ENCODE measurements at places on chromosomes 6 and 20.
A peak's percentile ranks its signal among the peaks of the same experiment; 100 is the strongest.

DNA sequence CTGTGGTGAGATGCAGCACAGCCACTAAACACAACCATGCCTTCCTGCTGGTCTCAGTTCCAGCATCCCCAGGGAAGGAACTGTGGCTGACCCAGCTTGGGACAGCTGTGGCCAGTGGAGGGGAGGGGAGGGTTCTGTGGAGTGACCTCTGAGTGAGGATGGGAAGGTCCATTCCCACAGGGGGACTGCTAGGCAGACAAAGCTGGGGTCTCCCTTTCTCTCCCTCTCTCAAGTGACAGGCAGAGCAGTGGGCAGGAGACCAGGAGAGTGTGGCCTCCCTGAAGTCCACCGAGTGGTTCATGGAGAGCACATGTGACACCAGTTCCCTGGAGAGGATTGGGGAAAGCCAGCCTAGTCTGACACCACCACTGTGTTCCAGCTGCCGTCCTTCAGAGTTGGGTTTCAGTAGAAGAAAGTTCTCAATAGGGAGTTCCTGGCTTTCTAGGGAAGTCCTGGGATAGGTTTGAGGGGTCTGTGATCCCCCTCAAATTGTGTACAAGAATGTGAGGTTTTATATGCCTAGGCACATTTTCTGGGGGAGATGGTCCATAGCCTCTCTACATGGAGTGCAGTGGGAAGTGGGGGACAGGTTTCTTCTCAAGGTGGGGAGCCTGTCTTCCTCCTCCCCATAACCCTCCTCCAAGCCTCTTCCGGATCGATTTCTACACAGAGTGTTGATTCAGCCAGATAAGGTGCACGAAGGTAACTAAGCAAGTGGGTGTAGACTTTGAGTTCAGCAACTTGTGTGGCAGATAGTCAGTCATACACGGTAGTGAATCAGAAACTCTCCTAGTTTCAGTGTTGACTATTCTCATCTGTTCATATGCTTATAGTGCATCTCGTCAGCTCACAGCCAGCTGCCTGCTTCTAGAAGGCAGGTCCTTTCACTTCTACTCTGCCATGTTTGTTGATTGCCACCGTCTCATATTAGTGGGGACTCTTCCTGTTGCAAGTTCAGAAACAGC lies 18.9 kb downstream of the MANBAL start:
- no peak for DNase-seq

GRCh38 chr20:308427-309038 lies 11.2 kb downstream of the ZCCHC3 start:
- no peak for DNase-seq

- no peak for DNase-seq
Measured at GRCh38 chr6:166167258-166167731, 356 bp downstream of the TBXT start.

GRCh38 chr6:22106961-22107360 lies 189.9 kb downstream of the PRL start:
- DNase-seq = no peak

DNA sequence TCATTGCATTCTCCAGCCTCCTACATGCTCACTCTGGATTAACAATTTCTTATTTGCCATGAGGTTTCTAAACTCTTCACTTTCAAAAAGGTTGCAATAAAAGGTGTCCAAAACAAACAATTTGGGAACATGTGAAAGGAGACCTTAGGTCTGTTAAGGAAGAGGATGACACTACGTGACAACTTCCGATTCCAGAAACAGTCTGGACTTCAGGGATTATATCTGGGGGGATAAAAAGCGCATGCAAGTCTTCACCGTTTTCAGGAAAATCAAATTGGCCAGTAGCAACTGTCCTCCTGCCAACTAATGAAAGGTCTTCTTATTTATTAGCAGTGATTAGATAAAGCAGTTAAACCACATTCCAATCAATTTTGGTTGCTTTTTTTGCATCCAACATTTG lies 1.8 kb downstream of the ZDHHC14 start:
- DNase-seq = no peak

- DNase-seq = no peak
Measured at GRCh38 chr6:135419162-135419561, 78.4 kb downstream of the AHI1 start.

- DNase-seq = no peak
Measured at GRCh38 chr6:72322771-72323170, 299.1 kb upstream of the KCNQ5 start.

DNA sequence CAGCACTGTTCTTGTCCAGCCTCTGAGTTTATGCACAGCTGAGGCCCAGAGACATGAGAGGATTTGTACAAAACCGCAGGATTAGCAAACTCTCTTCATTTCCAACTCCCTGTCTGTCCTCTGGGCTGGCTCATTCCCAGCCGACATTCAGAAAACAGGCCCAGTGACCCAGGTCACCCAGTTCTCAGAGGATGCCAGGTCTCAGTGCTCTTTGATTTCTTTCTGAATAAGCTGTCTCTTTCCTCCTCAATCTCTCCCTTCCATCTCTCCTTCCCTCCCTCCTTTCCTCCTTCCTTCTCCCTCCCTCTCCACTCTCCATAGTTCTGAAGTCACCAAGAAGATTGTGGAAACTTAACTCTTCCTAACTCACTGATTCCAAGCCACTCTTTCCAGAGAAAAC lies 372.7 kb upstream of the SULF2 start:
- DNase-seq = no peak

GRCh38 chr6:143399176-143399575 lies 51.3 kb downstream of the ADAT2 start:
- no peak for DNase-seq

DNA sequence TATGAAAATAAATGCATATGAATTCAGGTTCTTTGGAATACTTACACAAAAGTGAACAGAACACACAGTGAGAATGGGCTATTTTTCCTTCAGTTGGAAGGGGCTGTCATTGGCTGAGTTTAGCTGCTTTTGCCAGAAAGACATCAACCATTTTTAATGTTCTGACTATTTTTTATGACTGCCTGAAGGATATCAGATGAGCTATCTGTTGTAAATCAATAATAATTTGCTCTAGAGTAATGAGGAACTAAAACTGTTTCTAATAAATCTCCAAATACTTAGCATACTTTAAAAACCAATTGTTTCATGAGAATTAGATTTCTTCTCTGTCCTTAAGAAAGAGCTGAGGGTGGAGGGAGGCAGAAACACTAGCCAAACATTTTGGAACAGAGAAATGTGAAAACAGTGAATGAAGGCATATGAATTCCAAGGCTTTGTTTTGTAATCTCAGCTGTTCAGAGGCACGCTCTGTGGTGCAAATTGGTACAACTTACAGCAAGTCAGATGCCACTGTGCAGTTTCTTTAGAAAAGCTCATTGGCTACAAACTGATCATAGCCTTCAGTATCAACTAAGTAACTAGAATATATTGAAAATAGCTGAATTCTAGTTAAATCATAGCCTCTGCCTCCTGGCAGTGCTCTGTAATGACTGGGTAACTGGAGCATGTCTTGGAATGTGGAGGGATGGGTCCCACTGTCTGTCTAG lies 228.9 kb upstream of the JAG1 start:
- DNase-seq = no peak

DNA sequence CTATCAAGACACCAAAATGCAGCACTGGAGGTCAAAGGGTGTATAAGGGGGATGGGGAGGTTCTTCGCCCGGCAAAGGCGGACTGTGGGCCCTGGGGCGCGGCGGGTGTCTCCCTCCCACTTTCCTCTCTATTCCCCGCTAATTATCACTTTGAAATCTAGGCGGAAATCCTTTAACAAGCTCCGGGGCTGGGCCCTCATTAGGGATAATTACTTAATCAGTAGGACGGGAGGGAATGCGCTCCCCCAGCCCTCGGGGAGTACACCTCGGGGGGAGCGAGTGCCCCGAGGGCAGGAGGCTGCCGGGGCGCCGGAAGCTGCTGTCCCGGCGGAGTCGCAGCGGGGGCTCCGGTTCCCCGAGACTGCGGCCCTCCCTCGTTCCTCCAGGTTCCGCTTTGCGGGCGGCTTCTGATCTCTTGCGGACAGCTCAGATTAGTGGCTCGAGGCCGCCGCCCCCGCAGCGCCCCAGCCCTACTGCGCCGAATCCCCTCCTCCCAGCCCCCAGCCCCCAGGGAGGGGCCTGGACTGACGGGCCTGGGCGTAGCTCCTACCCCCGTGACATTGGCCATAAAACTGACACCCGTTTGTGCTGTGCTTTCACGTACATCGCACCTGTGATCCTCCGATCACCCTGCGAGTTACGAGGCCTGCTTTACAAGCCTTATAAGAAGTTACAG lies 14.7 kb downstream of the MUCL3 start:
- DNase-seq = peak; percentile 34

DNA sequence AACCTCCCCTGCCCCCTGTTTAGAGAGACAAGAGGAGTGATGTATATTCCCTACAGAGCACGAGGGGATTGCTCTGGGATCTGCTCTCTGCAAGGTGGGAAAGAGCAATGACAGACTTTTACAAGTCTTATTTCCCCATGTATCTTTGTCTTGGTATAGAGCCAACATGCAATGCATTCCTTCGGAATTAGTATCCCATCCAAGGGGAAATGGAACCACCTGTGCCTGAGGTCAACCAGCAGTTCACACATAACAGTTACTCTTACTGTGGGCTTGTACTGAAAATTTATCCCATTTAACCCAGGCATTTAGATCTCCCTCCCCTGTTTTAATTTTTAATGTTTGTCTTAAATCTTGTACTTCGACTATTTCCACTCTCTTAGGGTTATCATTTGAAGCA lies 250.4 kb downstream of the C6orf118 start:
- DNase-seq = no peak

GRCh38 chr6:142829556-142829955 lies 115.4 kb downstream of the HIVEP2 start:
- no peak for DNase-seq

DNA sequence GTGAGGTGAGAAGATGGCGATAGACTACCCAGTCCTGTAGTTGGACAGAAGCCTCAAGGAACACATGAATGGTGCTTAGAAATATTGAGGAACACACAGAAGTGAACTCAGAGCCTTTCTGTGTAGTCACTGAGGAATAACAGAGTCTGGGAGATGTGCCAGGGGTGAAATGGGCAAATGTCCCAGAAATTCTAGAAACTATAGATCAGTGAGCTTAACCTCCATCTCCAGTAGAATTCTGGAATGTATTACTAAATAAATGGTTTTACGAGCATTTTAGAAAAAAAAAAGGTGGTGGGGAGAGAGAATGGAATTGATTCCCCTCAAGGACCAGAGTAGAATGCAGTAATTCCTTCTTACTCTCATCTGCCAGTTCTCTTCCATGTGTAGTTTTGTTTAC lies 380.0 kb downstream of the LMBRD1 start:
- DNase-seq = peak; percentile 26

DNA sequence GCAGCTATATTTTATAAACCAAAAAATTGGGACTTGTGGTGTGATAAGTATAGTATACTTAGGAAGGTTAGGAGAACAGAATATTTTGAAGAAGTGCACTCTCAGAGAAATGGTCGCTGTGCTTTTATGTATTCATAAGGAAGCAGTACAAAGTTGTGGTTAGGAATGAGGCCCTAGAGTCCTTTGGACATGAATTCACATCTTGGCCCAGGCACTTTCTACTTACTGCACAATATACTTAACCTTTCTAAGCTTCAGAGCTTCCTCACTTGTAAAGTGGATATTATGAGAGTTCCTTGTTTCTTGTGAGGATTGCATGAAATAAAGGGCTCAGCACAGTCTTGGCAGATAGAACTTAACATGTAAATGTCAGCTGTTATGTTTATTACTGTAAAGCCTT lies 21.0 kb upstream of the SERINC3 start:
- no peak for DNase-seq

- DNase-seq = no peak
Measured at GRCh38 chr6:81894306-81894705, 141.8 kb upstream of the TENT5A start.

- no peak for DNase-seq
Measured at GRCh38 chr20:31485450-31486339, 10.6 kb downstream of the REM1 start.

- no peak for DNase-seq
Measured at GRCh38 chr6:131602781-131603312, 25.2 kb downstream of the MED23 start.

DNA sequence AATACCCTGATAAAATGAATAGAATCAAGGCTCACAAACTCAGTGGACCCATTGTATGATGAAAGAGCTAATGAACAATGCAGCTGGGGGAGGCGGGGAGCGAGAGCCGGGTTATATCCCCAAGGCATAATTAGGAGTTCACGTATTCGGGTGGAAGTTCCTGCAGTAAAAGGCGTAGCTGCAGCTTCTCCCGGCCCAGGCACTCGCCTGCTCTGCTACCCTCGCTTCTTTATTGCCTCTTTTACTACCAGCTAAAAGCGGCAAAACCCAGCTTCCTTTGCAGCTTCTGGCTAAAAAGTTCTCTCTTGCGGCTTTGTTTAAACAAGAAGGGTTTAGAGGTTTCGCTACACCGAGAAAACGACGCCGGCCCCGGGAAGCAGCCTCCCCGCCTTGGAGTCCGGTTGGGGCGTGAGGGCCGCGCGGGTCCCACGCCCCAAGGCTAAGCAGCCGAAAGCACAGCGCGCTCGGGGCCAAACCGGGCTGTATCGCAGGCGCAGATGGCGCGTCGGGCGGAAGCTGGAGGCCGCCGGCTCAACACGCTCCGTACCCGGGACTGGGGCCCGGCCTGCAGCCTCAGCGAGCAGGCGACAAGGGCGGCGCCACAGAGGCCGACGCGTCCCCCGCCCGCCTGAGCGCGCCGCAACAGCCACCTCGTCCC lies 1.6 kb downstream of the ZBTB2 start:
- peak; percentile 24 for DNase-seq

DNA sequence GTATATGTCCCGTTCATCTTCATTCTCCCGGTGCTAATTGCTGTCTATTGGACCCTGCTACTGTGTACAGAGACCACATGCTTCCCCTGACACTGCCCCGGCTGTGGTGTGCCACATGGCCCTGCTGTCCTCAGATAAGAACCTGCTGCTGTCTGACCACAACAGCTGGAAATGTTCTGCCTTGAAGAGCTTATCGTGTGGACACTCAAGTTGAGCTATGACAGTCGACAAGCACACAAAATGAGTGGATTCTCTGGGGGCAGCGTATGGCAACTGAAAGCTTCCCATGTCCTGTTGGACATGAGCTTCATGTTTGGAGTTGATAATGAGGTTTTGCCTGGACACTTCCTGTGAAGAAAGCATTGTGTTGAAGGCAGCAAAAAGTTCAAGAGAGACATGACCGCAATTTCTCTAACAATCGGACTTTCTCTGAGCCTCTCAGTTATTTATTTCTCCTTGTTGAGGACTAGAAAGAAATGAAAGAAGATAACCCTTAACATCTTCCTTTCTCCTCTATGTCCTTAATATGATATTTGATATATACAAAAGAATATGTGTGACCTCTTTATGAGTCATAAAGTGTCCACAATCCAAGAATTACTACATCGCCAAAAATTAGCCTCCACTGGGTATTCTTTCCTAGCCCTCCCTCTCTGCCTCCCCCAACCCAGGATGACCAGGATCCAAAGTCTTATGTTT lies 187.1 kb upstream of the TCF21 start:
- DNase-seq = no peak
